ENCODE measurements at places on chromosomes 5 and 9.
A peak's percentile ranks its signal among the peaks of the same experiment; 100 is the strongest.

GRCh38 chr9:107868186-107868585, 378.6 kb upstream of the KLF4 start:
- DNase-seq = no peak

- DNase-seq = no peak
These were observed 54.4 kb upstream of the RUFY1 start for GRCh38 chr5:179495906-179496455.

GRCh38 chr5:15787681-15788080, 287.7 kb downstream of the FBXL7 start:
- DNase-seq = peak; percentile 54

- DNase-seq = no peak
These were observed 304.4 kb upstream of the KIF2A start for GRCh38 chr5:62001640-62002039.
